ENCODE measurements at places on chromosomes 16 and 17. TPM values are rescaled to one million over a fixed set of nuclear protein-coding genes. Genes with fewer than 3 reads are reported as not detected.

JUP gene
- total RNA-seq, result 139 TPM

PRKCA gene
- total RNA-seq, result 6.4 TPM

DNA sequence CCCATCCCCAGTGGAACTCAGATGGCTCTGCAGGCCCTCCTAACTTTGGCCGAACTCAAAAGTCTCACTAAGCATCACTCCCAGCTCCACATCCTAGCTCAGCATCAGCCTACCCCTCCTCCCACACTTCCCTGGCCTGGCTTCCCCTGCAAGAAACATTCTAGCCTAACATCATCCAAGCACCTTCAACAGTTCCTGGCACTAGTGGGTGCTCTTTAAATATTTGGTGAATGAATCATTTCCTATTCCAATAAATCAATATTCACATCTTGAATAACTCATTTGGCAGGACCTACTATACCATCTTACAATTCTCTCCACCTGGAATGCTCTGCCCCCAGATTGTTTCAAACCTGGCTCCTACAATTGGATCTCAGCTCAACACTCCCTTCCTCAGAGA, 11.0 kb upstream of the BBS2 start:
- DNase-seq, result no peak

DNA sequence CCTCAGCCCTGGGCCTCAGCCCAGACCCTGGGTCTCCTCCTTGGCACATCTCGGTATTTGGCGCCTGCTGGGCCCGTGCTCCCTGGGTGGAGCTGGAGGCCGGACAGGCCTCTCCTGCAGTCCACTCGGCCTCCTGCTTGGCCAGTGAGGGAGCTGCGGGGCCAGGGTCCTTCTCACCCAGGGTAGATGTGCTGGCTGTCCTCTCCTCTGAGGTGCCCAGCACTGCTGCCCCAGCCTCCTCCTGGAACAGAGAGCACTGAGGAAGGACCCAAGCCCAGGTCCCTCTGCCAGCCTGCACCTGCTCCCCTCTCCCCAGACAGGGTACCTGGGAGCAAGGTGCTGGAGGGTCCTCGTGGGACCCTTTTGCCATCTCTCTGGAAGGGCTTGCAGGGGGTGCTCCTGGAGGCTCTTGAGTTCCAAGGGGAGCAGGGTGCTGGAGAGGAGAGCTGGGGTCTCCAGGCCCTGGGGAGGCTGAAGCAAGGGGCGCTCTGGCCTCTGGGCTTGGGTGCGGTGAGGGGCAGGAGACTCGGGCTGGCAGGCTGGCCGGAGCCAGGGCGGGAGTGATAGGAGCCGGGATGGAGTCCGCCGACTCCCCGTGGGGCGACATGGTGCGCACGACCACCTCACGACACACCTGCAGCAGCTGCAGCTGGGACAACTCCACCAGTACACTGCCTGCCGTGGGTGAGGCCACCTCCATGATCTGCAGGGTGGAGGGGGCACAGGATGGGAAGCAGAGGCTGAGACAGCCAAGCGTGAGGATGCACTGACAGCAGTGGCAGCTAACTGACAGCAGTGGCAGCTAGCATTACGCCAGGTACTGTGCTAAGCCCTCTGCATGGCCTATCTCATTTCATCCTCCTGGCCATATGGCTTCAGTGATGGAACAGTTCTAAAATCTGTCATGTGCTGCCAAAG, 17.8 kb downstream of the TSPOAP1 start:
- peak; percentile 17 for DNase-seq

GRCh38 chr16:88507231-88507743, 54.2 kb downstream of the ZFPM1 start:
- no peak for DNase-seq

DNA sequence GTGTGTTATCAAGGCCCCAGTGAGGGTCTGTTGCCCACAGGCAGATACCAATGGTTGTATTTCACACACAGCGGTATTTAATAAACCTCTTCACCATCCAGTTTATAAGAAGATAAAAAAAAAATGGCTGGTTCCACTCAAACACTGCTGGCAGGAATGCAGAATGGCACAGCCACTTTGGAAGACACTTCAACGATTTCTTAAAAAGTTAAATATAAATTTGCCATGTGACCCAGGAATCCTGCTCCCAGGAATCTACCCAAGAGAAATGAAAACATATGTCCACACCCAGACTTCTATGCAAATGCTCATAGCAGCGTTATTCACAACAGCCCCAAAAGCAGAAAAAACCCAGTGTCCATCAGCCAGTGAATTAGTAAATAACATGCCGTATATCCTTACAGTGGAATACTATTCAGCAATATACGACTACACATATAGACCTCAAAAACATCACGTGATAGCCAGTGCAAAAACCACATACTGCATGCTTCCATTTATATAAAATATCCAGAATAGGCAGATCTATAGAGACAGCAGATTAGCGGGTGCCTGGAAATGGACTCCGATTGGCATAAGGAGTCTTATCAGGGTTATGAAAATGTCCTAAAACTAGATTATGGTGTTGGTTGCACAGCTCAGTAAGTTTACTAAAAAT, 38.7 kb downstream of the XYLT1 start:
- no peak for DNase-seq

DNA sequence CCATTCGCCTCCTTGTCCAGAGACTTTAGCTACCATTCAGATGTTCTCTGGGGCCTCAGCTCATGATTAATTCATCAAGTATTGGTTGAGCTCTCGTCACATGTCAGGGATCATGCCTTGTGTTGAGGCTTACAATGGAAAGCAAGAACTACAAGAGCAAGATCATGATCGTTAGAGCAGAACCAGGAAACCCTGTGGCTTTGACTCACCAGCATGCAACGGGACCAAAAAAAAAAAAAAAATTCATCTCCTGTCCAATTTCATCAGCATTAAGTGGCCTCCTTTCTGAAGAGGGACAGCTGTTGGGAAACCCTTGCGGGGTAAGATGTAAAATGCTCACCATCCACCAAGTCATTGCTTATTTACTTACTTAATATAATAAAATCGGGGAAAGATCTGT, 12.1 kb upstream of the USP10 start:
- no peak for DNase-seq

DNA sequence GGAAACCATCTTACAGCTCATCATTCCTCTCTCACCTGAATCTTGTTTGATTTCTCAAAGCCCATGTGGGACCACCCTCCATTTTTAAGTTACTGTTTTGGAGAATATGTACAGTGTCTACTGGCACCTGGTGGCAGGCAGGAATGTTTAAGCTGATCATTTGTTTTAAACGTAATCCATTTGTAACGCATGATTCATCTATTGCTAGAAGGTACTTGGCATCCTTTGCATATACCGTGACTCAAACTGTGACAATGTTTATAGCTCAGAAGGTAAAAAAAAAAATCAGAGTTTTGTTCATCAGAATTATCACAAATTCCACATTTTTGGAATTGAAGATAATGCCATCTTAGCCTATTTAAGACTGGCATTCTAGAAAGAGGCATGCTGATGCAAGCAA, 1007.5 kb upstream of the EEF2KMT start:
- DNase-seq, result no peak

DNA sequence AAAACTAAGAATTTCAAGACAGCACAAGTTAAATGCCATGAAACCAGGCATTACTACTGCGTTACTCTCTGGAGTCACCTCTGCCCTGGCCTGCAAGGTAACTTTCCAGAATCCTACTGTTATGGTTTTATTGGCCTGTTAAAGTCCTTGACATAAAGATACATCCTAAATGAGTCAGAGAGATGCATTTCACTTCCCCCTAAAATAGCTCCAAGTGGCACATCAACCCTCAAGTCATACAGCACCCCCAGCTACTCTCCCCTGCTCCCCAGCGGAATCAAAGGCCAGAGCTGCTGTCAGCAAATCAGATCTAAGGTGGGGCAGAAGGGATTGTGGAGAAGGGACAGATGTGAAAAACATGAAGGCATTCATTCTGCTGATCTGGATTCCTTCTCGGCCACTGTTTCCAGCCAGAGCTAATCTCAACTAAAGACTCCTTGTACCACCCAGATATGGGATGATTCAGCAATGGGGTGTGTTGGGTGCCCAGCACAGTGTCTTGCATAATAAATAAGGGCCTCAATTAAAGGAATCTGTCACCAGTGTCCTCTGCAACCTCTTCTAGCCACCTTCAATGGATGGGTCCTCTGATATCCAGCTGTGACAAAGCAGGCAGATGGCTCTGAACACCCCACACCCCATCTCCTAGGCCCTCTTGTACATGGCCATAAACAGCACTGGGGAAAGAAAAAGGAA, 8.5 kb upstream of the CCL1 start:
- no peak for DNase-seq

GRCh38 chr16:57028086-57028485, 38.7 kb downstream of the NLRC5 start:
- DNase-seq, result no peak

GRCh38 chr16:83728492-83728891, 79.3 kb upstream of the HSBP1 start:
- DNase-seq, result no peak
